Left colon (tissue), 2 donors: ENCODE measurements at places on chromosomes 16 and 17.

GRCh38 chr17:42493319-42493718 is 34.6 kb downstream of the ATP6V0A1 start:
- no peak for DNase-seq

DNA sequence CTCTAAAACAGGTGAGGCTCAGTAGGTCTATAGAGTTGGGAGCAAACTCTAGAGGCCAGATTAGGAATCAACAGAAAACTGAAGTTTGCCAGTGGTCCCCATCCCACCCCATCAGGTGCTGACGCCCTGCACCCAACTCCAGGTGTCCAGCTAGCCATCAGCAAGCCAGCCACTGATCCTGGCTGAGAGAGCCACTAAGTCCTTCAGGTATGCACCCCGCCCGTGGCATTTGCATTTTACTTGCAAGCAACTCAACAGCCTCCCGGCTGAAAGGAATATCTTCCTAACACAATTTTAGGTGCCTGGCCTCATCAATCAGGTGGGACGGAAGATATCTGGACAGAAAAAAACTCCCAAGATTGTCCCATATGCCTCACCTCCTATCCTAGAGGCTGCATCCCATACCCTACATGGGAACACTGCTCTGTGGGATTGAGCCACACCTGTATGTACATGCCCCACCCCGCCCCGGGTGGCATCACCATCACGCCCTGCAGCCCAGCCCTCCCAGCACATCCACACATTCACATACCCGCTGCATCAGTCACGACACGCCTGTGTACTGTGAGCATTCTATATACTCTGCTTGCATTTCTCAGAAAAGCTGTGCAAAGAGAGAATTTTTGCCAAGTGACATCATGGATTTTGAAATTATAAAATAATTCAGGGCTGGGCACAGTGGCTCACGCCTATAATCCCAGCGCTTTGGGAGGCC is 8.3 kb downstream of the OTOP3 start:
- DNase-seq, result peak; percentile 57

GRCh38 chr16:67999985-68000384 is 701 bp upstream of the DPEP2 start:
- DNase-seq, result no peak

DNA sequence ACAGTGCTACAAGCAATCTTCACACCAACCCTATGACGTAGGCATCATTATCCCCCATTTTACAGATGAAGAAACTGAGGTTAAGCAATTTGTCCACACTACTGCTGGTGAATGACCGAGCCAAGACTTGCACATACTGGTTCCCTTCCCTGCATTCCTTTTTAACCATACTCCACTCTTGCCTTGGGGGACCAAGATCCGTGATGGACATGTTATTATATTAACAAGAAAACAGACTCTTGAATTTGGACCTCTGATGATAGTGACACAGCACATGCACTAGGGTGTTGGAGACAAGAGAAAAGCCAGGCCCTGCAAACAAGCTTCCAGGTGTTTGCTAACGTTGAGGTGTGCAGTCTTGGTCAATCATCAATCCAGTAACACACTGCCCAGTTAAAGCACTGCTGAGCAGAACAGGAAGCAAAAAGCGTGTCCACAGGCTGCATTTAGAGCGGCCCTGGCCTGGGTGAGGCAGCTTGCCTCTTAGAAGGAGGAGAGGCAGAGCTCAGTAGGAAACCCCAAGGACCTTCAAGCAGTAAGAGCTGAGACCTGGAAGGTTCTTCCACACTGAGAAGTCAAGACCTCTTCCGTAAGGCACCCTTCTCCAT is 36.7 kb downstream of the HNF1B start:
- DNase-seq, result peak; percentile 82

GRCh38 chr17:67993998-67994361 is 2.3 kb downstream of the C17orf58 start:
- no peak for DNase-seq

- peak; percentile 21 for DNase-seq
These were observed 192.4 kb downstream of the SEC14L1 start for GRCh38 chr17:77332981-77333685.

- DNase-seq, result peak; percentile 35
These were observed 18.2 kb downstream of the SCN4A start for GRCh38 chr17:63954402-63955063.

DNA sequence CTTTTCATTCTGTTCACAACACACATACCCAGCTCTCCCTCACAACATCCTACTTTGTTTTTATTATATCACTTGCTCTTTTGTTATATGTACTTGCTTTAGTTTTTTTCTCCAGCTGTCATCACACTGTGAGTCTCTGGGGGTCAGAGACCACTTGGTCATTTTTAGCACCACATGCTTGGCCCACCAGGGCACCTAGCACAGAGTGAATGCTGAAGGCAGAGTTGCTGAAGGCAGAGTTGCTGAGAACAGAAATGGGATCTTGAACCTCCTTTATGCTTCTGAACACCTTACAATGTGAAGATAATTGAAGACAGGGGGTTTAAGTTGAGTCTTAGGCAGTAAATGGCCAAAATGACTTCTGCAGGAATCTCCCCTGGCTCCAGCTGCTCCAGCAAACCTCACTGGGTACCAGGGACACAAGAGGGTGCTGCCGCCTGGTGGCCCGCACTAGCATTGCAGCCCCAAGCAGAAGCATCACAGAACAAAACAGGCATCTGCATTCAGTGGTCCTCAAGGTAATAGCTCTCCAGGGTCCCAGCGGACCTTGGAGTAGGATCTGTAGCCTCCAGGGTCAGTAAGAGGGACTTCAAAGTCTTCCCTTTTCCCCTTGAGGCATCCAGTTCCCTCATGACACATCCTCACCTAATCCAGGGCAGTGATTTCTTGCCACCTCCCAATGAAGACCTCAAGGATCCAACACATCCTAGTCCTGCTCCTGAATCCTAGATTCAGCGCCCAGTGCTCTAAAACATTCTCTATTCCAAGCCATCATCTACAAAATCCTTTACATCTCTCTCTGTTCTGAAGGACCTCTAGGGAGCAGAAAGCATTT is 1972.6 kb downstream of the TP53TG3F start:
- DNase-seq, result no peak

GRCh38 chr16:74726716-74727115 is 26.1 kb upstream of the MLKL start:
- DNase-seq, result no peak

DNA sequence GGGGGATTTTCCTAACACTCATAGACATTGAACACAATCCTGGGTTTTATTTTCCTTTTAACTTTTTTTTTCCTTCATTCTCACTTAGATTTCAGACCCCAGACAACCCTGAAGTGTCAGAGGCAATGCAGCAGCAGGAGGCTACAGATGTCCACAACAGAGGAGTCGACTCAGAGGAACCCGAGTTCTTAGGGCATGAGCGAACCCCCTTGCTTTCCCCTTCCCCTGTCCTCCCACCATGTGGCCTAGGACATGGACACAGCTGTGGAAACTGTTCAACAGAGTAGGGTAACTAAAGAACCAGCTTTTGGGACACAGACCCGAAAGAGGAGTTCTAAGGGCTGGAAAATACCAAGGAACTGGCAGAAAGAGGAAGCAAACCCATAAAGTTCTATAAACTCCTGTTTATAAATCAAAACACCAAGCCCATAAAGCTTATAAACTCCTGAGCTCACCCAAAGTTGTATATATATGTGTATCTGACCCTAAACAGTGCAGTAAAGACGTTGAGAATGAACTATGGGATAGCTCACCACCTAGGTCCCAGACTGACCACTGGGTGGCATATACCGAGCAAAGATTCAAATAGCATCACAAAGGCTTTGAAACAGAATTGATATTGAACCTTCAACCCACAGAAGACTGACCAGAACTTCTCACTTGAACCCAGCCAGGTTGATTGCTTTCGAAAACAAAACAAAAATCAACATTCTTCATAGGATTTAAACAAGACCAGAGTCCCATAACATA is 33.9 kb downstream of the CMTM4 start:
- DNase-seq, result no peak

GRCh38 chr16:66467611-66468010 is 40.5 kb downstream of the BEAN1 start:
- no peak for DNase-seq

- no peak for DNase-seq
These were observed 263.4 kb downstream of the MRTFB start for GRCh38 chr16:14334366-14335080.

DNA sequence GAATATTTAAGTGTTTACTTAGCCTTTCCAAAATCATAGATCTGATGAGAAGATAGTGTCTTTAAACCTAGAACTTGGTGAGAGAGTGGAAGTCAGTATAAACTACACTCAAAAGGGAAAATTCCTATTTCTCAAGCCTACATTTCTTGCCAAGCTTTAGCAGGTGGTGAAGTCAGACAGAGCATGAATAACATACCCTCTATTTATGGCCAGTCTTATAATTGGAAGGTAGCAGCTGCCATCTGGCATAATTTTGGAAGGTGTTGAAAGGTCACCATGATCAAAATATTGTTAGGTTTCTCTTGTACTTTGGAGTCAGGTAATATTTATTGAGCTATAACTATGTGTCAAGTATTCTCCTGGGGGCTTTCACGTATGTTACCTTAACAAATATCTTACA is 729.3 kb upstream of the KIF2B start:
- DNase-seq, result no peak

- DNase-seq, result no peak
These were observed 9.4 kb upstream of the FASN start for GRCh38 chr17:82107341-82107860.

GRCh38 chr16:81321039-81321438 is 6.3 kb downstream of the GAN start:
- no peak for DNase-seq

DNA sequence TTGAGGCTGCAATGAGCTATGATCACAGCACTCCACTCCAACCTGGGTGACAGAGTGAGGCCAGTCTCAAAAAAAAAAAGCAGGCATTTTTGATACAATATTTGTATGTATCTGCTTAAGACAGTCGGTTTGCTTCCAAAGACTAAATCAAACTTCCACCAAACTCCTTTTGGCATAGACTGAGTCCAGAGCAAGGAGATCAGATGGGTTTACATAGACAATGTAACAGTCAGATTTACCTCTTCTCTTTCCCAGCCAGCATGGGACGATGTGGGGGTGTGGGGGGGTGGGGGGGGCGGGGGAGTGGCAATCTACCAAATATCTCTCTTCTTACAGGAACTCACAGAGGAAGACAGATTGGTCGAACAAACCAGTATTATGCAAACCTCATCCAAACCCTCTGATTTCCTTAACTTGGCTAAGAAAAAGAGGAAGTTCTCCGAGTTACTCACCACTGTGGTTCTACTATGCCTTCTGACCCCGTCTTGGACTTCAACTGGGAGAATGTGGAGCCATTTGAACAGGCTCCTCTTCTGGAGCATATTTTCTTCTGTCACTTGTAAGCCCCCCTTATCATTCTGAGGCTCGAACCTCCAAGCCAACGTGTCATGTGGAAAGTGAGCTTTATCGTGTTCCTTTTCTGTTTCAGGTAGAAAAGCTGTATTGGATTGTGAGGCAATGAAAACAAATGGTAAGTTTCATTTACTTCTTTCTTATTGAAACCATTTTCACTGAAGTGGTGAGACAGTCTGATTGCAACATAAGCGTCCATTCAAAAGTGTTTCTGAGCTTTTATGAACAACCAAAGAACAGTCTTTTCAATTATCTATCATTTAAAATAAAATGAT is at the start of gene MILR1:
MILR1 (plus strand) TSS at position 451 of the 848 bp plus-strand sequence; CDS start at position 505, 54 bp downstream.
- no peak for DNase-seq

GRCh38 chr17:30821871-30822723 is 2.4 kb downstream of the CRLF3 start:
- DNase-seq, result no peak
